ENCODE measurements at places on chromosomes 2 and 18.

DNA sequence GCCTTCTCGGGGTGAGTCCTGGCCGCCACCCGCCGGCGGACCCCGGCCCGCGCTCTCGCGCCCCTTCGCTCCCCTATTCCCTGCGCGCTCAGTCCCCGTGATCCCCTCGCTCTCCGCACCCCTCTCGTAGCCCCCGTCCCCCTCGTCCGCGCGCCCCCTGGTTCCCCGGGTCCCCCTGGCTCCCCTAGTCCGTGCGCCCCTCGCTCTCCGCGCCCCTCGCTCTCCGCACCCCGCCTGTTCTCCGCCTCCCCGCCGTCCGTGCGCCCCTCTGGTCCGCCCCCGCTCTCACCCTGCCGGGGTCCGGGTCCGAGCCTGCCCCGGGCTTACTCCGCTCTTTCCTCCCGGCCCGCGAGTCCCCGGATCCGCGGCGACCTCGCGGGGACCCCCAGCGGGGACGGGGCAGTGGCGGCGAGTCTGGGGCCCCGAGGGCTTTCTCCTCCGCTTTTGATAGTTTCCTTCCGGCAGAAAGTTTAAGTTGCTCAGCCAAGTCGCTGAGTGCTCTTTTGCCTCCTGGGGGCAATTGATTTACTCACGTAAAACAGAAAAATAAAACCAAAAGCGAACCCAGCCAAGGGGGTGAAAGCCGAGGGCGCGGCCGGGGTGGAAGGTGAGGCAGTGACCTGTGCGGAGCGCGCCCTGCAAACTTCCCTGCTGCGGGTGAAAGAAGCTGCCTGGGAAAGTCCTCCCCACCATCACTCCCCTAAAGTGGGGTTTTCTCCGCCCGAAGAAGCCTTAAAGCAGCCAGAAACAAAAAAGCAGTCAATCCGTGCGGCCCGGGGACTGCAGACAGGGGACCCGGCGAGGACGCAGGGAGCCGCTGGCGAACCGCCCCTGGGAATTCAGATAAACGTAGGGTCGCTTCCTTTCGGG lies 568 bp downstream of the RAB31 start:
- no peak for DNase-seq

GRCh38 chr2:137023205-137023604 lies 257.9 kb downstream of the THSD7B start:
- no peak for DNase-seq

DNA sequence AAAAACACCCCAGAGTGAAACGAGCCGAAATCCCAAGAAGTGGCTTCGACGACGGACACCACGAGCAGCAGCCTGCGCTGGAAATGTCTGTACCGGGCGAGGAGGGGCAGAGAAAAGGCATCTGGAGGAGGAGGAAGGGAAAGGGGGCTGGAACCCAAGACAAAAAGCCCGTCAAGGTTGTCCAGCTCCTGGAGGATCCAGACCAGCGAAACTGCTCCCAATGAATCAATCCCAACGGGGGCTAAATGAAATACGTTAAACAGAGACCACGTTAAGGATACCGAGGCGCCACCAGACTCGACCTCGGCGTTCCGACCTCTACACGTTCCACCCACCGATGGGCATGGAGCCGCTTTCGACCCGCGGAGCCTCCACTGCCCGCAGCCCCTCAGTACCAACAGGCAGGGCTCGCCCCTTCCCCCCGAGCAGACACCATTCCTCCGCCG lies 400 bp downstream of the CCDC88A start:
- DNase-seq = peak; percentile 67

GRCh38 chr18:63604791-63605567 lies 17.8 kb downstream of the SERPINB13 start:
- no peak for DNase-seq

- no peak for DNase-seq
Observed at GRCh38 chr2:109128616-109129355, at the start of gene SH3RF3. Gene SH3RF3, plus strand, starts transcription at chr2:109129205.

GRCh38 chr2:195864316-195864715 lies 204.3 kb downstream of the DNAH7 start:
- DNase-seq = no peak
